CD4-positive, alpha-beta T cell (primary cell): ENCODE measurements at places on chromosomes 1 and 21.

DNA sequence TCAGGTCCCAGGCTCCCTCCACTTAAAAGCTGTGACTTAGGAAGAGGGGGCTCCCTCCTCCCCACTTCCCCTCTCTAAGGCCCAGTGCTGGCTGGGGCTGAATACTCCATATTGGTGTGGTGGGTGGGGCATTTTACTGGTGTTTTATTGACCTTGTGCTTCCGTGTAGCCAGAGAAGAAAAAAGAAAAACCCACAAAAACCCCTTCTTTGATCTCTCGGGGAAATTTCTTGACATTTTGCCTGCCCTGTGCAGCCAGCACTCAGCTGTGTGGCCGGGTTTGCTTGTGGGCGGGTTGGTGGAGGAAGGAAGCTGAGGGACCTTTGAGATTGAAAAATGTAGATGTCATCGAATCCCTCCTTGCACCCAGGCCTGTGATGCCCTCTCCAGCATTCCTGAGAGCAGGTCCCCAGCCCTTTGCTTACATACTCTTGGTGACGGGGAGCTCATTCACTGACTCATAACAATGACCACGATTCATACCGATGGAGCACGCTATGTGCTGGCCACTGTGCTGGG is 24.8 kb downstream of the TNFRSF8 start:
- DNase-seq = peak; percentile 23

DNA sequence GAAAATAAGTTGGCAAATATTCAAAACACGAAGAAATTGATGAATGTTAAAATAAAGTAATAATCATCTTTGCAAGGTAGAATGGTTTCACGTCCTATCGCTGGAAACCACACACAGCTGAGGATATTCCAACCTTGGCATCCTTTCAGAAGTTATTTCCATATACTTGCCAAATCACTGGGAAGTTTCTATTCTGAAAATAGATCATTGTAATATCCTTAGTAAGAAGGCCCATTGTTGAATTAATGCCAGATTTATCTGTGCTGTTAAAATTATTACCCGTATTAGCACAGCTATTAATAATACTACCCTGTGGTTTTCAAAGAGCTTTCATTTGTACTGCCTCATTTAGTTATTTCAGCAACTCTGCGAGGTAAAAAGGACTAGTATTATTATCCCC is 81.1 kb downstream of the OLFM3 start:
- DNase-seq = no peak

- DNase-seq = no peak
Observed at GRCh38 chr1:157044326-157044725, 1.2 kb downstream of the ARHGEF11 start.

DNA sequence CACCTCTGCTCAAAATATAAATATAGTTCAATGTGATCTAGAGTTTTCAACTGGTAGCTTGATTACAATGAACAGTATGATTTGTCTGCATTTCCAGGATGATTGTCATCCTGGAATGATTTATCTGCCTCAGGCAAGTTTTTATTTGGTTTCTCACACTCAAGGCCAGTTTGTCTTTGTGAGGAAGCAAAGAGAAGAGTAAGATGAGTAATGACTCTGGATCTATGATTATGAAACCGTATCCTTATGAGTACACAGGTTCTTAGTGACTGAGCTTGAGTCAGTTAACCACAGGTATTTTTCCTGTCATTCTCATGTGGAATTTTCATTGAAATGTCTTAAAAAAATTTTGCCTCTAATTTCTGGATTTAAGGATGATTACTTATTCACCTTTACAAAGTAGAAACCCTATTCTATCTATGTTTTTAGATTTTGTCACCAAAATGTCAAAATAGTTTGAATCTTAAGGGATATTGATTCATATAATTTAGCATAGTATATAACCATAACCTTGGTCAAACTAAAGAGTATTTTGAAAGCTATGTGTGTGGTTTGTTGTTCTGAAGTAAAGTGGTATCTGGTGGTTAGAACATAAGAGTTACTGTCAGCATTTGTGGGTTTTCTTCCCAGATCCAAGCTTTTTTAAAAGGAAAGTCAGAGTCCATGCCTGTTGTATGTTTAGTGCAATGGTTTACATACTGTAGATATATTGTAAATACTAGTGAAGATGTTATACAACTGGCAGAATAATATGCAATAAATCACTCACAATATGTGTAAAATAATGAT is 145.0 kb downstream of the RASAL2 start:
- no peak for DNase-seq

GRCh38 chr1:119795261-119796200 is 15.7 kb downstream of the REG4 start:
- no peak for DNase-seq
